Karpas-422 (cell line): ENCODE measurements at places on chromosomes 11 and 22. TPM values are rescaled to one million over a fixed set of nuclear protein-coding genes. Genes with fewer than 3 reads are reported as not detected.

DNA sequence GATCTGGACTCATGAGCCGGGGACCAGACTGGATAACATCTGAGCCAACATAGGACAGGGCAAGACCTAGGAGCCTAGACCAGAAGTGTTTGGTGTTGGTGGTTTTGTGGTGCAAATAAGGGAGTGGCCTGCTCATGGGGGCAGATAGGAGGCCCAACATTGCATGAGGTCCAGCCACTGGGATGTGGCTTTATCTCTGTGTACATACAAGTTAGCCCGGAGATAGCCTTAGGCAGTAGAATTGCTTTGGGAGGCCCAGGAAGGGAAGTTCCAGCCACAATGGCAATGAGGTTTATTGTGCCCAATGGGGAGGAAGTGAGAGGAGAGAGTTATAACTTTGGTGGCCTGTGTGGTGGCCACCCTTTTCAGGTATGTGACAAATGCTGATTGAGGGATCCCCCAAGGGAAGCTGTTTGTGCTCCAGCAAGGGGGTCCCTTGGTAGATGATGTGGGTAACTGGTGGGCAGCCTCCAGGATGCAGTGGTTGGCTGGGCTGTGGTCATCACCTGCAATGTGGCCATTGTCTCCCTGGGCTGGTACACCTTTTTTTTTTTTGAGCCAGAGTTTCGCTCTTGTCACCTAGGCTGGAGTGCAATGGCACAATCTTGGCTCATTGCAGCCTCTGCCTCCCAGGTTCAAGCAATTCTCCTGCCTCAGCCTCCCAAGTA lies 6.4 kb downstream of the LMO2 start:
- no peak for DNase-seq
- H3K27ac ChIP-seq, result no peak overlapping the region
- no peaks in the 10 kb centered on the region for H3K4me1 ChIP-seq
- H3K4me3 ChIP-seq, result no peak overlapping the region
- no peaks in the 10 kb centered on the region for H3K36me3 ChIP-seq
- no peaks in the 10 kb centered on the region for H3K27me3 ChIP-seq

The SERPING1 gene
- not detected in 2 replicates for total RNA-seq

GRCh38 chr22:46972256-46972655 lies 209.8 kb downstream of the TBC1D22A start:
- no peak overlapping the region for H3K4me3 ChIP-seq
- no peaks in the 10 kb centered on the region for H3K27me3 ChIP-seq
- DNase-seq, result no peak
- no peaks in the 10 kb centered on the region for H3K4me1 ChIP-seq
- H3K27ac ChIP-seq, result no peak overlapping the region

- H3K36me3 ChIP-seq, result no peaks in the 10 kb centered on the region
- DNase-seq, result no peak
- no peaks in the 10 kb centered on the region for H3K27me3 ChIP-seq
- no peak overlapping the region for H3K4me3 ChIP-seq
Measured at GRCh38 chr11:66951927-66952337, 6.3 kb downstream of the PC start.

The TSPAN18 gene
- total RNA-seq, result 0.90 and 1.8 TPM in 2 replicates

DNA sequence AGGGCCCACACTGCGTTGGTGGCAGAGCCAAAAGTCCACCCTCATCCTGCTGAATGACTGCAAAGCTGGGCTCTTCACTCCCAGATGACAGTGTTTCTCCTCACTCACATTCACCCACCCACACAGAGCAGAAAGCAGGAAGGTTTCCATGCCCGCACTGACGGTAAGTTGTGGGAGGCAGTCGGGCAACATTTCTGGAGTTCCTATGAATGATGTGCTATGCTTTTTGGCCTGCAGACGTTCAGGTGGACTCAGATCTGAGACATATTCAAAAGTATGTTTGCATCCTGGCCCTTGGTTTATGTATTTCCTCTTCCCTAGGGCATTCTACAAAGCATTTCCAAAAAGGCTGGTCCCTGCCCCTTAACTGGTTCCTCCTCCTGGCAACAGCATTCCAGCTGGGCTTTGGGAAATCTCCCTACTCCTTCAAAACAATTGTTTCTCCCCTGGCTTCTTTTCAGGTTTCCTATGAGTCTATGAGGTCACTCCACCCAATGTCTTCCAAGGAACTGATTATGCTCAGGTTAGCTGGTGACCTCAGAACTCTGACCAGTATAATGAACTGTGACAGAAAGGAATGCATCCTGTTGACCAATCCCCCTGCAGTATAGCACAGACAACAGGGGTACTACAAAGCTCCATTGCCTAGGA lies 36.4 kb downstream of the PACSIN2 start:
- no peaks in the 10 kb centered on the region for H3K27me3 ChIP-seq
- no peak overlapping the region for H3K4me3 ChIP-seq
- H3K27ac ChIP-seq, result no peak overlapping the region
- DNase-seq, result no peak
- no peaks in the 10 kb centered on the region for H3K36me3 ChIP-seq
- peaks cover 4% of the 10 kb centered on the region; the same call in 1 of the 2 replicates for H3K4me1 ChIP-seq

The KCNJ11 gene
- 0.26 and 0.58 TPM in 2 replicates for total RNA-seq

The TCN1 gene
- not detected in 2 replicates for total RNA-seq

DNA sequence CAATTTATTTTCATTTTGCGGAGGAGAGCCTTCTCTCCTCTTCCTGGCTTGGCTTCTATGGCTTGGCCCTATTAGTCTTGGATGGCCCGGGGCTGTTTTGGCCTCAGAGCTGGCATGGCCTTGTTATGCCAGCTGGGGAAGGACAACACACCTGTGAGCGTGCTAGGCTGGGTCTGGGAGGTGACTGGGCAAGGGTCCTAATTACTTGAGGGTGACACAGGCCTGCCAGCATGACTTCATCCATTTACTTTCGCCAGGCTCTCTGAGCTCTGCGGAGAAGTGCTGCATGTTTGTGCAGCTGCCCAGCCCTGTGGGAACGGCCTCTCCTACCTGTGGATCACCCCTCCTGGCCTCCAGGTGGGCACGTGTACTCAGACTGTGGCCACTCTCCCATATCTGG lies 153.6 kb downstream of the SNX19 start:
- no peaks in the 10 kb centered on the region for H3K27me3 ChIP-seq
- DNase-seq, result no peak
- H3K27ac ChIP-seq, result no peak overlapping the region

The NPAS4 gene
- total RNA-seq, result not detected in 2 replicates

DNA sequence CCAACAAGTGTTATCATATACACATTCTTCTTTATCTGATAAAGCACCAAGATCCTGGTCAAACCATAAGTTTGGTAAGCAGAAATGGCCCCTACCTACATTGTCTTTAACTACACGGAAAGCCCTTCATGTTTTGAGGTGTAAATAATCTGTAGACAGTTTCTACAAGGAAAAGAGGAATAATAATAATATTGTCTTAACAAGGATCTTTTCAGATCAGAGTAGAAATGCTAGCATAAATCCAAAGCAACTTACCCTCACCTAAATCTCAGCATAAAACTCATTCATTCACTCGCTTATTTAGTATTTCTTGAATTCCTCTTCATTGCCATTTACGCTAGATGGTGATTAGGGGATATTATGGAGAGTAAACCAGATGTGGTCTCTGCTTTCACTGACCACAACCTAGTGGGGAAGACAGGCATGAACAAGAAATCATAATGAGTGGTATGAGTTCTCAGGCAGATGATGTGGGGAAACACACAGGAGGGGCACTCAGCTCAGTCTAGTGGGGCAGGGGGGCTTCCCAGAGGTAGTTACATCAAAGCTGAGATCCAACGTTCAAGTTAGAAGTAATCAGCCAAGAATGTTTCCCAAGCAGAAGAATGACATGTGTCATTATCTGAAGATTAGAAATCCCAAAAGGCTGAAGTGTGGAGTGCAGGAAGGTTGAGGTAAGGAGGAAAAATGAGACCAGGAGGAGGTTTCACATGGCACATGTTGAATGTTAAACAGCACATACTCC lies 65.4 kb upstream of the ZC3H12C start:
- H3K27ac ChIP-seq, result no peak overlapping the region
- no peak overlapping the region for H3K4me3 ChIP-seq
- H3K36me3 ChIP-seq, result no peaks in the 10 kb centered on the region
- no peak for DNase-seq
- 0 out of 2 replicates have a peak, but pooled peaks cover 3% of the 10 kb centered on the region for H3K27me3 ChIP-seq

DNA sequence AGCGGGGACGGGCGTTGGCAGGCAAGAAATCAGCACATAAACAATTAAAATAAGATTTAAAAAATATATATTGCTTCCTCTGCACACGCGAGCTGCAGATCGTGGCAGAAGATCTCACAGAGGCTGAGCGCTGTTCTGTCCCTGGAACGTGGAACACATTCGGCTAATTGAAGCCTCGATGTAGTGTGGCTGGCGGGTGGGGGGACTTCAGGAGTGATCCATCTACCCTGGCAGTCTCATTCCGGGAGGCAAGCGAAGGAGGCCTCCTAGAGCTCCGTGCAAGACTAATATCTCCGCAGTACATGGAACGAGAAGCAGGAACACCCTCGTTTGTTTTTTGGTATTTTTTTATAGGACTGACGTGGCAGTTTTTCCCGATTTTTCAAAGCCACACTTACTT lies 402.4 kb downstream of the MN1 start:
- no peaks in the 10 kb centered on the region for H3K27me3 ChIP-seq
- H3K4me1 ChIP-seq, result peaks cover 3% of the 10 kb centered on the region; the same call in 1 of the 2 replicates
- no peak for DNase-seq
- no peak overlapping the region for H3K4me3 ChIP-seq

DNA sequence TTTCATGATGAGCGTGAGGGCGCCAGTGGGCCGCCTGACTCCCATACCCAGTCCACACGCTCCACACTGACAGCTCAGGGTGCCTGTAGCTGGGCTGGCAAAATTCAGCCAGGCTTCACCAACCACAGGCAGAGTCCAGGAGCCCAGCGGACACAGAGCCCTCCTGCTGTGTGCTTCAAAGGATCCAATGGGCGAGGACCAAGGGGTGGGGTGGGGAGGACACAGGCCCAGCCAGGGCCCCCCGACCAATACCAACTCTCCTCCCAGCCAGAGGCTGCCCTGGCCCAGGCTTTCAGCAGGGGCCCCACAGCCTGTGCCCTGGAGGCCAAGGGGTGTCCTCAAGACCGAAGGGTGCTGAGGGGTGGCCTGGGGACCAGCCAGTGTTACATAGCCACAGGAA lies 336.1 kb downstream of the CTTN start:
- no peaks in the 10 kb centered on the region for H3K4me1 ChIP-seq
- no peak overlapping the region for H3K27ac ChIP-seq
- no peak overlapping the region for H3K4me3 ChIP-seq
- H3K27me3 ChIP-seq, result no peaks in the 10 kb centered on the region
- H3K36me3 ChIP-seq, result no peaks in the 10 kb centered on the region

GRCh38 chr11:71255323-71255722 lies 2.9 kb upstream of the SHANK2 start:
- H3K4me3 ChIP-seq, result no peak overlapping the region
- H3K4me1 ChIP-seq, result no peaks in the 10 kb centered on the region
- no peak for DNase-seq
- no peaks in the 10 kb centered on the region for H3K36me3 ChIP-seq

DNA sequence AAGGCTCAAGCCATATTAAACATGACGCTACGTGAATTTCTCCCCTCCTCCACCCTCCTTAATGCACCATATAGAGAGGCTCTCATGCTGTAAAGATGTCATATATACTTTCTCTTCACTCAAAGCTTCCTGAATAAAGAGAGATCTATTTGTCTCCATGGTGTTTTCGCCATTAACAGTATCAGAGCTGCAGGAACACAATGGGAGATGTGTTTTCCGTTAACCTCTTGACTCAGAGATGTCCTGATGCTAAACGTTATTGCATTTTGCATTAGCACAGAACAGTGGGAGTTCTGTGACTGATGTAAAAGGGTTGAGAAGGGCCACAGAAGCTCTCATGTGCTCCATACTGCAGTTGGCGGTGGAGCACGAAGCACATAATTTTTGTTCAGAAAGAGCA lies 25.7 kb upstream of the BLID start:
- DNase-seq, result no peak
- H3K4me1 ChIP-seq, result no peaks in the 10 kb centered on the region
- no peaks in the 10 kb centered on the region for H3K36me3 ChIP-seq
- no peak overlapping the region for H3K27ac ChIP-seq

The UPK3A gene
- not detected in 2 replicates for total RNA-seq

The C22orf31 gene
- total RNA-seq, result not detected in 2 replicates

- H3K27ac ChIP-seq, result no peak overlapping the region
- H3K36me3 ChIP-seq, result peaks cover 68% of the 10 kb centered on the region
- no peak overlapping the region for H3K4me3 ChIP-seq
- no peaks in the 10 kb centered on the region for H3K27me3 ChIP-seq
- DNase-seq, result no peak
Measured at GRCh38 chr11:66064571-66064970, 5.5 kb upstream of the PACS1 start.

DNA sequence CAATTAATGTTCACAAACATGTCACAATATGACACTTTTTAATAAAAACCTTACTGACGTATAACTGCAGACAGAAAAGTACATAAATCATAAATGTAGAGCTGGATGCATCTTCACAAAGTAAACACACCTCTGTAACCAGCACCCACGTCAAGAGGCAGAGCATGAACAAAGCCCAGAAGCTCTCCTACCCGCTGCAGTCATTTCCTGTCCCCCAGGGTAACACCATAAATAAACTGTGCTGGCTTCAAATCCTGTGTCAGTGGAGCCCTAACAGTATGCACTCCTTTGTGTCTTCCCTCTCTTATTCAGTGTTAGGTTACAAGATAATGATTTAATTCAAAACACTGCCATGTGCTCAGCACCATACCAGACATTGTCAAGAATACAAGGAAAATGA lies 5.7 kb downstream of the SYT13 start:
- no peak overlapping the region for H3K27ac ChIP-seq
- no peaks in the 10 kb centered on the region for H3K36me3 ChIP-seq
- H3K4me1 ChIP-seq, result no peaks in the 10 kb centered on the region

The FREY1 gene
- 2.3 and 3.9 TPM in 2 replicates for total RNA-seq
